ENCODE measurements at places on chromosomes 1 and 21. TPM values are rescaled to one million over a fixed set of nuclear protein-coding genes. Genes with fewer than 3 reads are reported as not detected.

Gene PLOD1
- total RNA-seq, result 53.7 TPM

Gene NUDT4B
- total RNA-seq, result not detected

Gene C4BPA
- total RNA-seq, result not detected

Gene CD1C
- total RNA-seq, result not detected

Gene CA14
- 14.6 TPM for total RNA-seq

DNA sequence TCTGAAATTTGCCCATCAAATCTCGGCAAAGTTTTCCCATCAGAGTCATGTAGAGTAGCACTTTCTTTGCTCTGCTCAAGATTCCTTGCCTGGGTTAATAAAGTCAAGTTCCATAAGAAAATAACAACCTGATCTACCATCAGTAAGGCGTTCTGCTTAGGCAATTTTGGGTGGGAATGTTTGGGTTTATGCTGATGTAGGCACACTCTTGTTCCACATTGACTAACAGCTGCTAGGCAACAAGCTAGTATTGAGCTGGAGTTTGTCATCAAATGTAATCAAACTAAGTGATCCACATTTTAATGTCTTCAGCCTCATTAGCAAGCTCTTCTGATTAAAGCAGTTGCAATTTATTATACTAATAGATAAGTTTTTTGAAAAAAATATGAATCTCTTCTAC lies 12.1 kb upstream of the HMCN1 start:
- no peak for DNase-seq
